Left renal pelvis (tissue), 4 donors: ENCODE measurements at places on chromosomes 2 and 18. TPM values are rescaled to one million over a fixed set of nuclear protein-coding genes. Genes with fewer than 3 reads are reported as not detected.

The IL1RN gene
- 5.2 TPM for polyA plus RNA-seq

The TDRD15 gene
- polyA plus RNA-seq, result not detected

GRCh38 chr2:65479524-65479923 lies 47.1 kb upstream of the SPRED2 start:
- no peak for DNase-seq

The ABCG8 gene
- 0.76 TPM for polyA plus RNA-seq

DNA sequence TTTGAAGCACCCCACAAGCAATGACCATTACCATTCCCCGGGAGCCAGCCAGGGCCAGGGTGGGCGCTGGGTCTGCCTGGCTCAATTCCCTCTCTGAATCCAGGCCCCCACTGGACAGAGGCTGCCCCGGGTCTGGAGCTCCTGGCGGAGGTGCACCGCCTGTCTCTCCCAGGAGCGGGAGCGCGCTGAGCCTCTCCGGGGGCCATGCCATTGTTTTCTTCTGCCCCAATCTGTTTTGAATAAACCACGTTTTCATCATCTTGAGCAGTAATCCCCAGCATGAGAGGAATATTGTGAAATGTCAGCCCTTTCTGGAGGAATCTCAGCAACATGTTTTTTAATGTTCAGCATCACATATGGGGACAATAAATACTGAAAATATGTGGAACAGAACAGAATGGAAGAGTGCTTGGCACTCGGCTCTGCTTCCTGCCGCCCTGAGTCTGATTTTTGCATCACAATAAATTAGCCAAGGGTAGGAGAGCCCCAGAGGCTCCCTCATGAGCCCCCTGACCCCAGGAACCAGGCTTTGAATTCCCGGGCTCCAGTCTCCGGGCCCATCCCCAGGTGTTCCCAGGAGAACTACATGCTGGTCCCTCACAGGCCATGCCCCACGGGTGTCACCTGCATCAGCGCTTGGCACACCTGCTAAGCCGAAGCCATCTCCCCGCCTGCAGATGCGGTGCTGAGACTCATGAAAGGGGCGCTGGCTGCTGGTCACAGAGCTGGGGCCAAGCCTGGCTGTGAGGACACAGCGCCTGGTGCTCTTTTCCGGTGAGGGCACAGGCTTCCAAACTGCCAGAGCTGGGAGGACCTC lies 88.8 kb downstream of the INHBB start:
- no peak for DNase-seq

- no peak for DNase-seq
Measured at GRCh38 chr2:238644095-238645081, 203.5 kb upstream of the TWIST2 start.

The FKBP7 gene
- polyA plus RNA-seq, result 60.1 TPM

The IKZF2 gene
- polyA plus RNA-seq, result 13.3 TPM

- DNase-seq, result no peak
Measured at GRCh38 chr2:207086136-207086535, 79.6 kb downstream of the KLF7 start.

GRCh38 chr2:138294451-138294850 lies 207.1 kb upstream of the SPOPL start:
- DNase-seq, result no peak

GRCh38 chr2:219530048-219530963 lies 13.3 kb downstream of the CHPF start:
- DNase-seq, result no peak

DNA sequence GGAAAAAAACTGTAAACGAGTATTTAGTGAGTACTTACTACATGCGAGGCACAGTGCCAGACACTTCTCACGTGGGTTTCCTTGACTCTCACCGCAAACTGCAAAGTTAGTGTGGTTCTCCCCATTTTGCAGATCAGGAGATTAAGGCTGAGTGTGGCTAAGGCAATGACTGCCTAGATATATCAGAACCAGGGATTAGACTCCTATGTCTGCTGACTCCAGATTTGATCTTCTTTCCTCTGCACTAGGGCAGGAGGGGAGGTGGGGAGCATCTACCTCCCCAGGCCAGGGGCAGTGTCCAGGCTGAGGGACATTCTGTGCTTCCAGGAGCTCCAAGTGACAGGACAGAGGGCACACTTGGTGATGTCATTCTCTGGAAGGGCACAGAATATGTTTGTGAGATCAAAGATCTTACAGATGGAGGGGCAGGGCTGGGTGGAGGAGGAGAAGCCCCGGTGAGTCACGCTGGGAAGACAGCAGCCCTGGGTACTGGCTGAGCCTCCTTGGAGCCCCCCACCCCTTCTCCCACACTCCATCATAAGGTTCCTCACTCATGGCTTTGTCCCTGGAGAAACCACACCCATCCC lies 92.4 kb downstream of the RHOB start:
- DNase-seq, result no peak

- DNase-seq, result no peak
Measured at GRCh38 chr2:73640946-73641766, 1.1 kb downstream of the NAT8 start.
